NCI-H2107 (cell line): ENCODE measurements at places on chromosomes 4 and X.

DNA sequence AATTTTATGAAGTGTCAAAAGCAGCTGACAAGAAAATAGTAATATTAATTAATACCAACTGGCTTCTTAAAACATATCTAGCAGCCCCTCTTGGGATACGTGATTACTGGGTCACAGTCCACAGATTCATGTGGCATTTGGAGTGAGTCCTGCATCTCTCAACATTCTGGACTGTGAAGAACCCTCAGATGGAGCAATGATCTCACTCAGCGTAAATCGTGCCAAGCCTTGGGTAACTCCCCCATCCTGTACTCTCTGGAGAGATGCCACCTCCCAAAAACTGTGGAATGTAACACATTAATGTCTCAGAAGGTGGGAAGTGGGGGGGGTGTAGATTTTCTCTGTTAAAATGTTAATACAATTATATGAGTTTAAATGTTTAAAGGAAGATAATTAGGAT is 118.2 kb upstream of the IQCM start:
- no peak for DNase-seq

DNA sequence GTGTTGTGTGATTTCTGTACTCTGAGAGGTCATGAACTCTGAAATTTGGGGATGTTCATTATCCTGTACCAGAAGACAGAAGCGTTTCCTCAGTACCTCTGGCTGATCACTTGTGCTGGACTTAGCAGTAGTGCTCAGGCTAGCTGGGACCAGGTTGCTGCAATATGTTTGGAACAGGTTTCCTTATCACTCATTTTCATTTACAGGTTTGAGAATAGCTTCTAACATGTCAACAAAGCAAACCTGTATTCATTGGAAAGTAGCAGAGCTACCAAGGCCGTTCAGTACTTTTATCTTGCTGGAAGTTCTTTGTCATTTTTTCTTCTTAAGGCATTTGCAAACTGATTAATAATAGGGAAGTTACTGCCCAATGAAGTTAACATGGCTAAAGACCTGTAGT is 242.9 kb upstream of the ANKRD50 start:
- DNase-seq: no peak

GRCh38 chrX:138519296-138519695 is 192.2 kb downstream of the FGF13 start:
- DNase-seq: no peak

DNA sequence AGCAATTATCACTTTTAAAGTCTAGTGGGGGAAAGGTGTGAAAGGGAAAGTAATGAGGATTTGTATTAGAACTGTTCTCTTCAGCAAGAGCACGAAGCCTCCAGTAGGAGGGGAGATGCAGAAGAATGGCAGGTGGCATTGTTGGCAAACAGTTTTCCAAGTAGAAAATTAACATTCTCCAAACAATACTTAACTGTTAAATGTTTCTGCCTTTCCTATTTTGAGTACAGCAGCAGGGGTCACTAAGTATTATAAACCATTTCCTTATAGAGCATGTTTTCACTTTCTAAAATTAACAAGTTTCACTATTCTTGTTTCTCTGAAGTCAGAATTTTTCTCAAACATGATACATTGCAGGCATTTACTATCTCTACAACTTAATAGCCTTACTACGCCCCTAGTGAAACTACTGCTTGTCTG is 58.7 kb downstream of the LEF1 start:
- DNase-seq: no peak

DNA sequence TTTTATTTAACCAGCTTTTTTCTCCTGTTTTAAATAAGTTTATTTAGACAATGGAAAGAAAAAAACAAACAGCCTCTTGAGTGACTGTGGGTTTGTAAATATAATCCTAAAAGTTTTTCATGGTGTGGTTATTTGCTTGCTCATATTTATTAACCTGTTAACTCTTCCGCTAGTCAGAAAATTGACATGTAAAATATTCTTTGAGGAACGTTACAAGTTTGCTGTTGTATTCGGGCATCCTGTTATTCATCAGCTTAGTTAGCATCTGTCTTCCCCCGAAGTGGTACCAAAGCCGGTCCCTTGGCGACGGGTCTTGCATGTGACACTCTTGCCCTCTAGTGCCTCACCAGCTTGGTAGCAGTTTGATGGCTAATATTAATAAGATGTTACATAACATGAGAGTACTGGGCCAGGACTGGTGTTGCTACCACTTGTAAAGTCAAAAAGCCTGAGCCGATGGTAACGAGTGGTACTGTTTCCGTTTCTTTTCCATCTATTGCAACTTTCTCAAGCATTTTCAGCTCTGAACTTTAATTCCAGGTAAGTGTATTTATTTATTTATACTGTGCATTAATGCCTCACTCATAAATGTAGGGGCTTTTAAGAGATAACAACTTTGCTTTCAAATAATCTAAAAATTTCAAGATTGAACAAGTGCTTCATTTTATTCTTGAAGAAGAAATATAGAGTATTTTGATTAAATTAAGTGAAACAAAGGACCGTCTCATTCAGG is at the start of gene NDST3:
Gene NDST3 (plus strand): TSS at position 434 of the 733 bp plus-strand sequence. CDS start 19,425 bp downstream, outside the sequence.
- no peak for DNase-seq

DNA sequence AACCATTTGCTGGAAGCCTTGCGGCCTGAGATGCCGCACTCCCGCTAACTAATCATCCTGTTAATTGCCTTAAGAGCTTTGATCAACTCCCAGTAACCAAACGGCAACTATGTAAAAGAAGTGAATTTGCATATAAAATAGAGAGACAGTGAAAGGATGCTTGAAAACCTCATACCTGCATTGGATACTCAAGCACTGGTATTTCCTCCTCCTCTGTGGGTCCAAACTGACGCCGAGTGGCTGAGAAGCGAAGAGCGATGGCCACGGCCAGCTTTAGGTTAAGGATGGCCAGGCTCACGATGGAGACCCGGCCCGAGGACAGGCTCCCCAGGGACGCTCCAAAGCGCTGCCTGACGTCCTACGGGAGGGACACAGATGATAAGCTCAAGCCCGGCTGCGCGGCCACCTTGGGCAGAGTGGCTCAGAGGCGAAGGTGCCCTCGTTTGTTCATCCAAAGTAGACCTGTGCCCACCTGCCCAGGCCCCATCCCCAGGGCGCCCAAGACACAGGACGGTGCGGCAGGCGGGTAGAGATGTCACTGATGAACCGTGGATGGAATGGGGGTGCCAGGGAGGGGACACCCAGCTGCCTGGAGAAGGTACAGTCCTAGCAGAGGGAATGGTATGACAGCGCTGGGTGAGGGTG is 43.6 kb downstream of the ACOX3 start:
- DNase-seq: no peak

DNA sequence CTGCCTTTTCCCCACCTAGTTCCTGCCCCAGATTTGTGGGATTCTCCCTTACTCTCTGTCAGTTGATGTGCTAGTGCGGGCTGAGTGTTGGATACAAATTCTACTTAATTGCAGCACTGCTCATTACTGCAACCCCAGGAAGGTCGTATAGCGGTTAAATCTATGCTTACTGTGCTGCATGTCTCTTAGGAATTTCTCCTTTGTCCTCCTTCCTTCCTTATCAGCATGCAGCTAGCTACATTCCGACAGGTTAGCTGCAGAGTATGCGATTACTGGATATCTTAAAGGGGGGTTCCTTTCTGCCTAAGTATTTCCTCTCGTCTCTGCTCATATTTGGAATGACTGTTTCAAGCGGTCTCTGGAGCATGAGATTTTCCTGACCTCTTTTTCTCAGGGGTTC is 662.8 kb downstream of the TLL1 start:
- no peak for DNase-seq

DNA sequence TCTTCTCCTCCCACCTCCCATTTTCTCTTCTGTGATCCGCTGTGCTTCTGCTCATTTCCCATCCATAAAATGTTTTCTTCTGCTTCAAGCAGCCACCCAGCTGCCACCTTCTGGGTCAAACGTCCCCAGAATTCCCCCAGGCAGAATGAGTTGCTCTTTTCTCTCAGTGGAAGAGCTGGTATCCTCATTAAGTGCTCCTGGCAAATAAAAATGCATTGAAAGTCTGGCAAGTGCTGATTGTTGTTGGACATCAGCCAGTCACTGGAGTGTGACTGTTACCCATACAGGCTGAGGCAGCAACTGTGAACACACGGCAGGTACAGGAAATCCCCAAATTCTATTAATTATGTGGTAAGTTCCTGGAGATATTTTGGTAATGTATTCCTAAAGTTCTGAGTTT is 52.6 kb downstream of the LIMCH1 start:
- no peak for DNase-seq

DNA sequence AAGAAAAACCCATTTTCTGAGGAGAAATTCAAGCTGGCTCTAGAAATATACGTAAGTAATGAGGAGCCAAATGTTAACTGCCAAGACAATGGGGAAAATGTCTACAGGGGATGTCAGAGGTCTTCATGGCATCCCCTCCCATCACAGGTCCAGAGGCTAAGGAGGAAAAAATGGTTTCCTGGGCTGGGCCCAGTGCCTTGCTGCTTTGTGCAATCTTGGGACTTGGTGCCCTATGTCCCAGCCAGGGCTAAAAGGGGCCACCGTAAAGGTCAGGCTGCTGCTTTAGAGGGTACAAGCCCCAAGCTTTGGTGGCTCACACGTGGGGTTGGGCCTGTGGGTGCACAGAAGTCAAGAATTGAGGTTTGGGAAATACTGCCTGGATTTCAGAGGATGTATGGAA is 17.2 kb upstream of the IGFBP7 start:
- no peak for DNase-seq

GRCh38 chr4:11675051-11675800 is 246.5 kb upstream of the HS3ST1 start:
- DNase-seq: no peak

DNA sequence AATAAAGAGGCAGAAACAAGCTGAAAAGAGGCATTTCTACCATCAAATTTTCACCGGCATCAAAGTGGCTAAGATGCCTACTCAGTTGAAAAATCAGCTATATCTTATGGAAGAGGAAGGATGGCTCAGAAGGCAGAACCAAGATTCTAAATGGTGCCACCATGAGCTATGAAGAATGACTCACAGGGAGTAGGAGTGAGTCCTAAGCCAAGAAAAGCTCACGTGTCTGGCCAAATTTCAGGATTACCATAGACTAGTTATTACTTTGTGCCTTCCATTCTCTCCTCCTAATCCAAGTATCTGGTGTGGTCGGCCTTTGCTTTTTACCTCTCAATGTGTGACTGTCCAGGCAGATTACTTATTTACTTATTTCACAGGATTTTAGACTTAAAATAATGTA is 54.8 kb downstream of the BMP3 start:
- no peak for DNase-seq

- no peak for DNase-seq
These were observed 84.4 kb upstream of the FAT1 start for GRCh38 chr4:186807808-186808629.

GRCh38 chrX:72714478-72714916 is 391 bp upstream of the PHKA1 start:
- peak; percentile 54 for DNase-seq

DNA sequence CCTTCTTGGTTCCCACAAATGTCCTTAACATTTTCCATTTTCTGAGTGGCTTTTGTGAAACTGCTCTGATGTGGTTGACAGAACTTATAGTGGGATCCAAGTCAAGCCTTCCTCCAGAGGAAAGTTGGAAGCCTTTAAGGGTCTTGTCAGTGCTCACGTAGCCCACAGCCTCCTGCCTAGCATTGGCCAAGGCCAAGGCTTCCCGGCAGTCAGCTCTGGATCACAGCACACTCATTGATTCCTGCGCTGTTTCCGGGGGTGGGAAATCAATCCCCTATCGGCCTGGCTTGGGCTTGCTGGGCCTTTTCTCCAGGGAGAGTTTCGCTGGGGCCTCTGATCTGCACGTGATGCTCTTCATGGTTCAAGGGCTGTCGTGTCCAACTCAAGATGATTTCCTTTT is 76.1 kb downstream of the SLC9A6 start:
- no peak for DNase-seq

GRCh38 chr4:173531086-173531965 is 1.3 kb upstream of the HAND2 start:
- no peak for DNase-seq

GRCh38 chrX:129529685-129530281 is 6.5 kb upstream of the SMARCA1 start:
- peak; percentile 5 for DNase-seq
